ENCODE measurements at places on chromosomes 2 and 18. TPM values are rescaled to one million over a fixed set of nuclear protein-coding genes. Genes with fewer than 3 reads are reported as not detected.
A peak's percentile ranks its signal among the peaks of the same experiment; 100 is the strongest.

The DLGAP1 gene
- total RNA-seq: 0.22 TPM

The DNAJC5G gene
- total RNA-seq: not detected

The AQP12B gene
- total RNA-seq: not detected

The UGT1A5 gene
- not detected for total RNA-seq

The OR6B2 gene
- not detected for total RNA-seq

The FAM110C gene
- total RNA-seq: not detected

The ALPP gene
- total RNA-seq: not detected

The CNDP1 gene
- total RNA-seq: not detected

The CNDP2 gene
- total RNA-seq: 40.5 TPM

The GRHL1 gene
- 0.38 TPM for total RNA-seq

The HOXD13 gene
- 3.8 TPM for total RNA-seq

The PXDN gene
- 291 TPM for total RNA-seq

- H3K4me1 ChIP-seq: peaks cover 5% of the 10 kb centered on the region
- no peaks in the 10 kb centered on the region for H3K27me3 ChIP-seq
- no peak for DNase-seq
- no peaks in the 10 kb centered on the region for H3K36me3 ChIP-seq
- no peak overlapping the region for H3K4me3 ChIP-seq
- H3K27ac ChIP-seq: no peak overlapping the region
Observed at GRCh38 chr2:44245083-44245861, 30.0 kb upstream of the SLC3A1 start.

DNA sequence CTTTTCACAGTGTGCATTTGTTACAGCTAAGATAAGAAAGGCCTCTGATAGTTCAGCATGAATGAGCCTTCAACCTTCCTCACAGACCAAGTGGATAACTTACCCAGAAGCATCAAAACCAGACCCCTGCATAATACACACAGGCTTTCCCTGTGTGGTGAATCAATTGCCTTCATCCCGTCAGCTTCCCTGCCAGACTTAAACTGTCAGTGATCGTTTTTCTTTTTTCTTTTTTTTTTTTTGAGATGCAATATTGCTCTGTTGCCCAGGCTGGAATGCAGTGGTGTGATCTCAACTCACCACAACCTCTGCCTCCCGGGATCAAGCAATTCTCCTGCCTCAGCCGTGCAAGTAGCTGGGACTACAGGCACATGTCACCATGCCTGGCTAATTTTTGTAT lies 20.5 kb upstream of the SLC35F5 start:
- H3K36me3 ChIP-seq: no peaks in the 10 kb centered on the region
- H3K4me3 ChIP-seq: no peak overlapping the region
- DNase-seq: no peak
- no peaks in the 10 kb centered on the region for H3K27me3 ChIP-seq

DNA sequence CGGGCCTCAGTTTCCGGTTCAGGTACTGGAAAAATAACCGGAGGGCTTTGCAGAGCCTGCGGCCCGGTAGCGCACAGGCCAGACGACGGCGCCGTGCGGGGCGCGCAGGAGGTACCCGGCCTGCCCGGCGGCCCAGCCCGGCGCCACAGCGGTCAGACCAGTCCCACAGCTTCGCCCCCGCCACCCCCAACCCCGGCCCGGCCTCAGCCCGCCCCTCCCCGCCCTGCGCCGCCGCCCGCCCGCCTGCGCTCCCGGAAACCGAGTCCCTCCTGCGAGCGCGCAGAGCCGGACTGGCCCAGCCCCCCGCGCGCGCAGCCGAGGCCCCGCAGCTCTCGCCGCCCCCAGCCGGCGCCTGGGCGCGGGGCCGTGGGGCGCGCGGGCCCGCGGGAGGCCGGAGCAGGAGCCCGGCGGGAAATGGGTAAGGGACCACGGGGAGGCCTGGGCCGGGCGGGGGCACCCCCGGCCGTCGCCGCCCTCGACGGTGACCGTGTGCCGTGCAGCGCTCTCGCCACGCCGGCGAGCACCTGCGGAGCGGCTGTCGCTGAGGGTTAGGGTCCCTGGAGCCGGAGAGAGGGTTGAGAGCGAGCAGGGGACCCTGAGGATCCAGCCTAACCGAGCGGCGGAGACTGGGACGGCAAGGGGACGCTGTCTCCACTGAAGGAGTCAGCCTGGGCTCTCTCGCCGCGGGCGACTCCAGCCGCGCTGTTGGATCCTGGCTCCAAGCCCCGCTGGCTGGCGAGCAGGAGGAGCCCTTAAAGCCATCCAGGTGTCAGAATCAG lies 16.5 kb upstream of the PSD4 start:
- peaks cover 9% of the 10 kb centered on the region for H3K4me1 ChIP-seq
- H3K27me3 ChIP-seq: no peaks in the 10 kb centered on the region
- H3K4me3 ChIP-seq: peak overlapping the region; percentile 69
- no peaks in the 10 kb centered on the region for H3K36me3 ChIP-seq
- no peak overlapping the region for H3K27ac ChIP-seq

DNA sequence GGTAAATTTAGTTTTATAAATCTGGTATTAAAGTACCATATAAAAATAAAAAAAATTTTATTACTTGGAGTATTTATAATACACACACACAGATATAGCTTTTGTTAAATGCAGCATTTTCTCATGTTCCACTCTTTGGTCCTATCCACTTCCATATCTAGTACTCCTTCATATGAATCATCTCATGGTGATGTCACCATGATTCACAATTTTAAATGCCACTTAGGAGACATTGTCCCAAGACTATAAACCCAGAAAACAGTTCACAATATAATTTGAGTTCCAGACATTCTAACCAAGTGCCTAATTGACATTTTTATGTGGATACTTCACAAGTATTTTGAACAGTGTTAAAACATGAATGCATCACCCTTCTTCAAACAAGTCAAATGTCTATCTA lies 1398.3 kb downstream of the DSC3 start:
- peaks cover 8% of the 10 kb centered on the region for H3K4me1 ChIP-seq
- H3K4me3 ChIP-seq: no peak overlapping the region
- no peak overlapping the region for H3K27ac ChIP-seq
- H3K36me3 ChIP-seq: no peaks in the 10 kb centered on the region
- no peaks in the 10 kb centered on the region for H3K27me3 ChIP-seq

- DNase-seq: peak; percentile 42
- no peaks in the 10 kb centered on the region for H3K27me3 ChIP-seq
- H3K36me3 ChIP-seq: peaks cover 27% of the 10 kb centered on the region
- no peak overlapping the region for H3K4me3 ChIP-seq
Observed at GRCh38 chr2:208320686-208321085, 54.6 kb downstream of the PIKFYVE start.

DNA sequence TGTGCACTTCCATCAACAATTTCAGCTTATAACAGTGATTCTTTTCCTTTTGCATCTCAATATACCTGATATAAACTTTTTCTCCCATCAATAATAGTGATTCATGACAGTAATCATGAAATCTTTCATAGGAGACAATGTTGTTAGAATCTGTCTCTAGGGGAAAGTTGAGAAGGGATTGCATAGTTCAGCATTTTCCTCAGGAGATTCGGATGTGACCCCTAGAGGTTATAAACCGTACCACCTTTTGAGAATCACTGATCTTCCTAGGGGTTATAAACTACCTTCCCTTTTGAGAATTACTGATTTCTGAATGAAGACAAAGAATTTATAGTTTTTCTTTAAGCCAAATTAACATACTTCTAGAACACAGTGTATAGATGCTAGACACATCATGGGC lies 53.0 kb upstream of the GALNT3 start:
- no peak for DNase-seq
- no peaks in the 10 kb centered on the region for H3K4me1 ChIP-seq
- H3K27ac ChIP-seq: no peak overlapping the region
- H3K27me3 ChIP-seq: no peaks in the 10 kb centered on the region
- no peak overlapping the region for H3K4me3 ChIP-seq
- no peaks in the 10 kb centered on the region for H3K36me3 ChIP-seq

- no peak overlapping the region for H3K27ac ChIP-seq
- DNase-seq: no peak
- H3K36me3 ChIP-seq: no peaks in the 10 kb centered on the region
- no peaks in the 10 kb centered on the region for H3K27me3 ChIP-seq
- no peaks in the 10 kb centered on the region for H3K4me1 ChIP-seq
Observed at GRCh38 chr18:24474406-24474805, 14.0 kb downstream of the HRH4 start.

DNA sequence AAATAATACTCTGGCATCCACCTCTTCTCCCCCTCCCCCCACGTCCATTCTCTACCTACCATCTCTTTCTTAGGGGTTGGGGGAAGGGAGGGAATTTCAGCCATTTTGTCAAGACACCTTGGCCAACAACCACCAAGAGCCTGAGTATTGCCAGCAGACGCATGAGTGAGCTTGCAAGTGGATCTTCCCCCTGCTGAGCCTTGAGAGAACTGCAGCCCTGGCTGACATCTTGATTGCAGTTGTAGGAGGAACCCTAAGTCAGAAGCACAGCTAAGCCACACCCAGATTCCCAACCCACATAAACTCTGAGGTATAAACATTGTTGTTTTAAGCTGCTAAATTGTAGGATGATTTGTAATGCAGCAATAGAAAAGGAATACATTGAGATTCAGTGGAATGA lies 165.6 kb downstream of the TMEFF2 start:
- H3K27ac ChIP-seq: no peak overlapping the region
- H3K4me1 ChIP-seq: no peaks in the 10 kb centered on the region

- peaks cover 6% of the 10 kb centered on the region for H3K27me3 ChIP-seq
- peak; percentile 88 for DNase-seq
- H3K4me1 ChIP-seq: peaks cover 4% of the 10 kb centered on the region
Observed at GRCh38 chr18:13500227-13500865, 226.0 kb downstream of the FAM210A start.

GRCh38 chr2:28601616-28602015 lies 105.8 kb downstream of the PLB1 start:
- no peaks in the 10 kb centered on the region for H3K27me3 ChIP-seq
- no peak overlapping the region for H3K4me3 ChIP-seq
- 0 out of 2 replicates have a peak, but pooled peaks cover 3% of the 10 kb centered on the region for H3K4me1 ChIP-seq
- H3K27ac ChIP-seq: no peak overlapping the region
- no peaks in the 10 kb centered on the region for H3K36me3 ChIP-seq

DNA sequence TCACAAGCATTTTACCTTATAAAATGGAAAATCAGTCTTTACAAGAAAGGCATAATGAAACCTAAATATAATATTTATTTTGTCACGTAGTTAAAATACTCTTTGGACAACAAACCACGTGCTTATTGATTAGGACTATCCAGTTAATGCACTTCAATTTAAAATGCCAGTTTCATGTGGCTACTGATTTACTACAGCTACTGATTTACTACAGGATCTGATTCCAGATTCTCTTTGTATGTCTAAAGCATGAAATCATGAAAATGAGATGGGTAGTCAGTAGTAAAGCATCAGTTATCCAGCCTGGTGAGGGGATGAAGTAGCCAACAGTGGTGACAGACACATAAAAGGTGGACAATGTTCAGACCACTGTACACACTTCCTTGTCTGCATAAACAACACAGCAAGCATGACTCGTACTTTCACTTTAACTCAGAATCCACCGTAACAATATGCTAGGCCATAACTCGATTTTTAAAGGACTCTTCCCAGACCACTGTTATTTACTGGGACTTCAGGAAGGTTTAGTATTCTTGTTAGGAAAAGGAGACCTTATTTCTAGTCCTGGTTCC lies 24.9 kb downstream of the ACAA2 start:
- no peak overlapping the region for H3K27ac ChIP-seq
- 0 out of 2 replicates have a peak overlapping the region, but pooled peaks have one; percentile 31 for H3K4me3 ChIP-seq

GRCh38 chr2:201631041-201631440 lies 12.3 kb downstream of the TMEM237 start:
- DNase-seq: no peak
- H3K27me3 ChIP-seq: no peaks in the 10 kb centered on the region

DNA sequence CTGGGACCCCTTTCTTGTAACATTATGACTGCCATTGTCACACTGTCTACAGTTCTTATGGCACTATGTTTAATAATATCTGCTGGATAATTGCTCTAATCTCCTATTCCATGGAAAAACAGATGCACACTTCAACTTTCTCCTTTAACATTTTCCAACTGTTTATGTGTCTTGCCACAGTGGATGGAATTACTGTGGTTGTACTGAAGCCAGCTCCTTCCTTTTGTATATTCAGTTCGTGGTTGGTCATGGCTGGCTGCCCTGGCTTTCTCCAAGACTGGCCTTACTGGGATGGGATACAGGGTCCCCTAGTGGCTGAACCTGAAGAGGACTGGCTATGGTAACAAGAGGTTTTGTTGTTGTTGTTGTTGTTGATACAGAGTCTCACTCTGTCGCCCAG lies 113.9 kb downstream of the SS18 start:
- H3K4me1 ChIP-seq: no peaks in the 10 kb centered on the region
- H3K36me3 ChIP-seq: no peaks in the 10 kb centered on the region
- no peaks in the 10 kb centered on the region for H3K27me3 ChIP-seq
- no peak for DNase-seq
- H3K27ac ChIP-seq: no peak overlapping the region

- H3K4me3 ChIP-seq: no peak overlapping the region
- H3K4me1 ChIP-seq: no peaks in the 10 kb centered on the region
- H3K27me3 ChIP-seq: no peaks in the 10 kb centered on the region
- no peak overlapping the region for H3K27ac ChIP-seq
- no peak for DNase-seq
- H3K36me3 ChIP-seq: no peaks in the 10 kb centered on the region
Observed at GRCh38 chr2:195388028-195388427, 269.0 kb upstream of the SLC39A10 start.

- H3K36me3 ChIP-seq: peaks cover 15% of the 10 kb centered on the region
- DNase-seq: peak; percentile 75
- H3K27me3 ChIP-seq: no peaks in the 10 kb centered on the region
- peaks cover 8% of the 10 kb centered on the region for H3K4me1 ChIP-seq
Observed at GRCh38 chr2:218671097-218671653, 627 bp downstream of the RNF25 start.

DNA sequence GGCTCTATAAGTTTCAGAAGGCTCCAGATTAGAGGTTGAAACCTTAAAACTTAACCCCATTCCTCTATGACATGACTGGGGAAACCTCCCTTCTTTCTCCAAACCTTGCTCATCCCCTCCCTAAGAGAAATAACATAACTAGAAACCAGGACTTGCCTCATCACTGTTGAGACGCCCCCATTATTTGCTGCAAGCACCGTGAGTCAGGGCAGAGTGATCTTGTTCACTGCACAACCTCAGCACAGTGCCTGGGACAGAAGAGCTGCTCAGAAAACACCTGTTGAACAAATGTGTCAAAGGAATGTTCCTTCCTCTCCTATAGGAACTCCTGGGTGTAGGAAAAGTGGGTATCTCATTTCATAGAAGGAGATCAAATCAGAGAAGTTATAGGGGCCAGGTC lies 132.7 kb upstream of the CTAGE1 start:
- no peak overlapping the region for H3K27ac ChIP-seq
- no peak overlapping the region for H3K4me3 ChIP-seq
- no peaks in the 10 kb centered on the region for H3K36me3 ChIP-seq
- H3K27me3 ChIP-seq: no peaks in the 10 kb centered on the region
- H3K4me1 ChIP-seq: peaks cover 46% of the 10 kb centered on the region

GRCh38 chr2:208153156-208153555 lies 7.2 kb upstream of the CRYGB start:
- H3K36me3 ChIP-seq: no peaks in the 10 kb centered on the region
- no peak for DNase-seq
- no peak overlapping the region for H3K27ac ChIP-seq
- H3K4me1 ChIP-seq: no peaks in the 10 kb centered on the region
- no peak overlapping the region for H3K4me3 ChIP-seq

- no peaks in the 10 kb centered on the region for H3K27me3 ChIP-seq
- peaks cover 19% of the 10 kb centered on the region for H3K4me1 ChIP-seq
- H3K27ac ChIP-seq: no peak overlapping the region
- no peak overlapping the region for H3K4me3 ChIP-seq
- peak; percentile 47 for DNase-seq
Observed at GRCh38 chr18:28905509-28905908, 728.6 kb upstream of the CDH2 start.
